ENCODE measurements at places on chromosomes 7 and 10.

DNA sequence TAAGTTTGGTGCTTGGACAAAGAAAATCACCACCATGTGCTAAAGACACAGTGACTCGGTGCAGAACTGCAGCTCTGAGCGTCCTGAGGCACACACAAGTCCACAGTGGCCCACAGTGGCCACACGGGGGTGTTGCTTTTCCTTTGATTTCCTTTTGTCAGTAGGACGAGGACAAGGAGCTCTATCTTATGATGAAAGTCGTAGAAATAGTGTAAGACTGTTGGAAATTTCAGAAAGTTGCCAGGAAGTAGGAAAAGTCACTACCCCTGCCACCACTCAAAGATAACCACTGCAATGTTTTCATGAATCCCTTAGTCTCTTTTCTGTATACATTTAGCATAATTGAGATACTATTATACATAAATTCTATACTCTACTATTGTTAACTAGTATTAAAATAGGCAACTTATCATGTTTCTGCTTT lies 146.0 kb downstream of the TNS3 start:
- DNase-seq, result peak; percentile 64

GRCh38 chr10:60962946-60963345 lies 19.0 kb upstream of the RHOBTB1 start:
- peak; percentile 60 for DNase-seq

DNA sequence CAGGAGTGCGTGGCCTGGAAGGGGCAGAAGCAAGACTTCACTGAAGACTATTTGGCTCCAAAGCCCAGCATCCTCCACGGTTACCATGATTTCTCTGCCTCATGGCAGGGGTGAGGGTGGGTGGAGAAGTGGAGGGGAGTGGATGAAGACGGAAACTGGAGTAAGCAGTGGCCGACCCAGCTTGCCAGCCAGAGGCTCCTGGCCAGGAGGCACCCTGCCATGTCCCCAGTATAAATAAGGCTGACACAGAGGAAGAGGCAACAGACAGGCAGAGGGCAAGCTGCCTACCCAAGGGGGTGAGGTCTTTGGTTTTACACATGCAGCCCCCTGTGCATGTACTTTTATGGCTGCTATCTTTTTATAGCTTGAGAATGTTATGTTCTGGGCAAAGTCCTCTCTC lies 102.6 kb upstream of the TBX20 start:
- no peak for DNase-seq

GRCh38 chr10:12877150-12877549 lies 124.4 kb downstream of the CCDC3 start:
- DNase-seq, result no peak
